ENCODE measurements at places on chromosomes 3 and 15. TPM values are rescaled to one million over a fixed set of nuclear protein-coding genes. Genes with fewer than 3 reads are reported as not detected.

Gene ARL14
- total RNA-seq = not detected

Gene GREM1
- total RNA-seq = 0.71 TPM

Gene KBTBD12
- total RNA-seq = 0.22 TPM

DNA sequence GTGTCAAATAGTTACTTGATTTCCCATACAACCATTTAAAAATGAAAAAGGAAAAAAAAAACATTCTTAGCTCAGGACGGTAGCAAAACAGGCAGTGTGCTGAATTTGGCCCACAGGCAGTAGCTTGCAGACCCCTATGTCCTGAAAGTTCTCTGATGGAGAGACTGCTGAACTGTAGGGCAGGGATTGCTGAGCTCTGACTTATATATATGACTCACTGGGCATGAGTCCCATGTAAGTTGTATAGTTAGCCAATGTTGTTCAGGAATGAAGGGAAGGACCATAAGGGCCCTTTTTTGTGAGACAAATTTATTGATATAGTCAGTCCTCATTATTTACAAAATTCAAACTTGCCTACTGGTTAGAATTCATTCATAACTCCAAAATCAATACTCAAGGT lies 36.9 kb upstream of the FRMD4B start:
- peaks cover 4% of the 10 kb centered on the region for H3K4me1 ChIP-seq
- H3K27ac ChIP-seq = no peak overlapping the region
- no peaks in the 10 kb centered on the region for H3K36me3 ChIP-seq
- H3K4me3 ChIP-seq = no peak overlapping the region

DNA sequence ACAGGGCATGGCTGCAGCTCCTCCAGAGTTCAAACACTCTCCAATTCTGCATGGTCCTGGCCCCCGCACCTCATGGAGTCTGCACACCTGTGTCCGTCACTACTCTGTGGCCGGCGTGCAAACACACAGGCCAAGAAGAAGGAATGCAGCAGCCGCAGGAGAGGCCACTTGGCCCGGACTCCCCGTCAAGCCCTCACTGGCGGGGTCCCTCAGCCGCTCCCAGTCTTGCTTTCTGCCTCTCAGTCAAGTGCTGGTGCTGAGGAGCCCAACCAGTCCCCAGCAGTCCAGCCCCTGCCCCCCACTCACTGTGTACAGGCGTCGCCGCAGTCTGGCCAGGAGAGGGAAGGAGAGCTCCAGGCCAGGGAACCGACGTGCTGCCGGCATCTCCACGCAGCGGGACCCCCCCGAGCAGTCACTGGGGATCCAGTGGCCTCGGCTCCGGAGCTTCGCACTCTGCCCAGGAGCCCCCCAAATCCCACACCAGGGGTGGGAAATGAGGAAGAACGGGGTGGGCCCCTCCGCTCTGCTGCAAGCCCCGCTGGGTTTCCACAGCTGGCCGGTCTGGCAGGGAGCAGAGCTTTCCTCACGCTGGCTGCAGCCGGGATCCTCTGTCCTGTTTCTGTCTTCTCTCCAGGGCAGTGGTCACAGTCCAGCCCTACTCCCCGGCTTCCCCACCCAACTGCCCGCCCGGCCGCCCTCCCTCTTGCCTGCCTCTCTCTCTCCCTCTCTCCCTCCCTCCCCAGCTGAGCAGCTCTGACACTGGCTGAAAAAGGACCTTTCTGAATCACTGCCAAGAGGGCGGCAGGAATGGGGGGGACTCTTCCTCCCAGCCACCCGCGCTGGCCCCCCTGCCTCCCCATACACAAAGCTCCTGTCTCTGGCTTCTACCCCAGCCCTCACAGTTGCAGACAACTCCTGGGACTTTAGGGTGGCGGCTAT lies 16.0 kb downstream of the TNK2 start:
- peaks cover 6% of the 10 kb centered on the region for H3K36me3 ChIP-seq
- H3K4me3 ChIP-seq = no peak overlapping the region
- no peaks in the 10 kb centered on the region for H3K27me3 ChIP-seq
- H3K27ac ChIP-seq = no peak overlapping the region

DNA sequence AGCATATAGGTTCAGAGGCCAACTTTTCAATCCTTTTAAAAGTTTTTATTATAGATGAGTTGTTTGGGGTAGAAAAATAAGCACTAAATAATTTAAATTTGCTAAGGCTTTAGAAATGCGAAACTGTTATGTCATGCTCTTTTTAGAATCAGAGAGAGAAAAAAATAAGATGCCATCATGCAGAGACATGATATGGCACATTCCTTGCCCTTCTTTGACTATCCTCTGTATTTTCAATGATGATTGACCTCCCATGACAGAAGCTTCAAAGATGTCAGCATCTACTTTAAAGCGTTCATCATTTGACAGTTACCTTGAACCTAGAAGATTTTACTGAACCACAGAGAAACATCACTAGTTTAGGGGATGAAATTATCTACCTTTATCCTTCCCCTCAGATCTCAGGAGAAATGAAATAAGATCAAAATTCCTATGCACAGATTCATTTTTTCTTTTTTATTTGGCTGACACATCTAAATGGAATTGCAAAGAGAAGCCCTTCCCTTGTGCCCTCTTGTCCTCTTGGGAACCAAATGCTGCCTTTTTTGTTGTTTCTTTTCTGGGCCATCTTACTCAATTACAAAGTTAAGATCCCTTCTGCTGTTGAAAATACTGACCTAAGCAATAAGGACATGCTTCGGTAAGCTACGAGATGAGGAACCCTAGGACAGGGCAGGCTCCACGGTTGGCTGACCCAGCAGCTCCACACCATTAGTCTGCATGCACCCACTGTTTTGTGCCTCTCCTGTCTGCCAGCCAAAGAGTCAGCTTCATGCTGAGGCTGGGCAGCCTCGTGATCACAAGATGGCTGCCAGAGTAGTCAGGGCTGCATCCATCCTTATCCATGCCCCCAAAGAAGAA lies 289.7 kb upstream of the TPM1 start:
- H3K27ac ChIP-seq = no peak overlapping the region
- DNase-seq = no peak
- H3K27me3 ChIP-seq = no peaks in the 10 kb centered on the region
- H3K4me1 ChIP-seq = peaks cover 47% of the 10 kb centered on the region

GRCh38 chr3:33111581-33111980 lies 2.2 kb upstream of the CRTAP start:
- H3K27ac ChIP-seq = no peak overlapping the region
- peaks cover 13% of the 10 kb centered on the region for H3K4me1 ChIP-seq
- H3K36me3 ChIP-seq = 0 out of 2 replicates have a peak, but pooled peaks cover 2% of the 10 kb centered on the region
- peaks cover 26% of the 10 kb centered on the region for H3K27me3 ChIP-seq
- no peak for DNase-seq
- no peak overlapping the region for H3K4me3 ChIP-seq

GRCh38 chr3:18526667-18527066 lies 101.5 kb upstream of the SATB1 start:
- H3K4me1 ChIP-seq = peaks cover 7% of the 10 kb centered on the region
- no peak overlapping the region for H3K27ac ChIP-seq
- H3K27me3 ChIP-seq = no peaks in the 10 kb centered on the region
- no peak for DNase-seq
- no peak overlapping the region for H3K4me3 ChIP-seq
- peaks cover 8% of the 10 kb centered on the region for H3K36me3 ChIP-seq

- H3K4me1 ChIP-seq = peaks cover 30% of the 10 kb centered on the region
- no peak overlapping the region for H3K27ac ChIP-seq
- no peak for DNase-seq
- no peaks in the 10 kb centered on the region for H3K36me3 ChIP-seq
- H3K27me3 ChIP-seq = peaks cover 58% of the 10 kb centered on the region
Measured at GRCh38 chr3:195549931-195550519, 6.9 kb upstream of the PPP1R2 start.

DNA sequence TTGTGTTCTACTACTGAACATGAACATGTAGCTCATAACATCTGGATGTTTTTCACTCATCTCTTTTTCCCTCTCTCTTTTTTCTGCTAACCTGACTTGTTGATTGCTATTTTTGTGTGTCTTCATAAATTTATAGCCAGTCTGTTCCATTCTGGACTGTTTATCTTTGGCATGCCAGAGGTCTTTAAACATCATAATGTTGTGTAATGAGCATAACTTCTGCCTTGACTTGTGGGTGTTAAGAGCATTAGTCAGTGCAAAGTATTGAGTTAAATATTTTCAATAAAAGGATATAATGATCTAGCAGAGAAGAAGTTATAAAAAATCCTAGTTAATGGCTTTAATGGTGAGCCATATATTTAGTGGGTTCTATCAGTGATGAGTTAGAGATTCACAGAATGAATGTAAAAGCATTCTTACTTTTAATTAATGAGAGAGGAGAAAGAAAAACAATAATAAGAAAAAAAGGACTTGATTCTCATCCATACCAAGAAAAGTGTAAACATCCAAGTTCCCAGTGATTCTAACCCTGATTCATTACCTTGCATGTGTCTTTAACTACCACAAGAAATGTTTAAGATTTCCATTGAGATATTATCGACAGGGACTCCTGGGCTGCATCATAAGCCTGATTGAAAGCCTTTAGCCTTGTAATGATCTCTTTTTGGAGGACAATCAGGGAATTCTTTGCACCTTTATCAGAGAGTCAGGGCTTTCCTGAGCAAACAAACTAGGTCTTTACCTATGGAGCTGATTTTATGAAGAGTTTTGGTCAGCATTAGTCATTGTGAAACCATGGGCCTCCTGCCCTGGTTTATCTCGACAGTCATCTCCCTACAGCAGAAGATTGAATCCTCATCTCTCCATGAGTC lies 22.9 kb downstream of the MITF start:
- DNase-seq = no peak
- no peak overlapping the region for H3K27ac ChIP-seq
- H3K4me3 ChIP-seq = no peak overlapping the region
- no peaks in the 10 kb centered on the region for H3K27me3 ChIP-seq
- H3K4me1 ChIP-seq = no peaks in the 10 kb centered on the region

DNA sequence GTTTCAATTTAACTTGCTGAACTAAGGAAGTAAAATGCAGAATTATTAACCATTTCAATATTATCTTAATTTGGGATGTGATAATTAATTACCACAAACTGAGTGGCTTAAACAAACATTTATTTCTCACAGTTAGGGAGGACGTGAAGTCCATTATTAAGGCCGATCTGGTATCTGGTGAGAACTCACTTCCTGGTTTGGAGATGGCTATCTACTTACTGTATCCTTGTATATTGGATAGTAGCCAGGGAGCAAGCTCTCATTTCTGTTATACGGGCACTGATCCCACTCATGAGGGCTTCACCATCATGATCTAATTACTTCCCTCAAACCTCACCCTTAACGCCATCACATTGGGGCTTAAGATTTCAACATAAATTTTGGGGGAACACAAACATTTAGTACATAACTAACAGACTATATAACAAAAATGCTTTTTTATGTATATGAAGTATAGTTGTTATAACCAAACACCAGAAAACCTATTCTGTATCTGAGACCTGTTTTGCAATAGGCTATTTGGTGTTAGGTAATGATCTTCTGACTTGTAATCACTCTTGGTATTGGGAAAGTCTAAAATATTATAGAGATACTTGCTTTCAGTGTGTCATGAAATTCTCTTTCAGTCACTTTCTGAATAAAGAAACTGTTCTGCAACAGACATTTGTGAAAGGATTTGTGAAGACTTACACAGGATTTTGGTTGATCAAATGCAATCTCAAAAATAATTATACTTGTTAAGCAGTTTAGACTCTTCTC lies 4.7 kb upstream of the KPNA4 start:
- peaks cover 15% of the 10 kb centered on the region for H3K4me1 ChIP-seq
- H3K36me3 ChIP-seq = peaks cover 18% of the 10 kb centered on the region
- H3K27me3 ChIP-seq = no peaks in the 10 kb centered on the region

- no peaks in the 10 kb centered on the region for H3K36me3 ChIP-seq
- peaks cover 11% of the 10 kb centered on the region for H3K27me3 ChIP-seq
- H3K4me1 ChIP-seq = peaks cover 22% of the 10 kb centered on the region
- peak; percentile 39 for DNase-seq
Measured at GRCh38 chr3:42013691-42014457, 52.0 kb upstream of the ULK4 start.
